Ammon's horn (tissue), 1 donor: ENCODE measurements at places on chromosomes 11 and 22.

DNA sequence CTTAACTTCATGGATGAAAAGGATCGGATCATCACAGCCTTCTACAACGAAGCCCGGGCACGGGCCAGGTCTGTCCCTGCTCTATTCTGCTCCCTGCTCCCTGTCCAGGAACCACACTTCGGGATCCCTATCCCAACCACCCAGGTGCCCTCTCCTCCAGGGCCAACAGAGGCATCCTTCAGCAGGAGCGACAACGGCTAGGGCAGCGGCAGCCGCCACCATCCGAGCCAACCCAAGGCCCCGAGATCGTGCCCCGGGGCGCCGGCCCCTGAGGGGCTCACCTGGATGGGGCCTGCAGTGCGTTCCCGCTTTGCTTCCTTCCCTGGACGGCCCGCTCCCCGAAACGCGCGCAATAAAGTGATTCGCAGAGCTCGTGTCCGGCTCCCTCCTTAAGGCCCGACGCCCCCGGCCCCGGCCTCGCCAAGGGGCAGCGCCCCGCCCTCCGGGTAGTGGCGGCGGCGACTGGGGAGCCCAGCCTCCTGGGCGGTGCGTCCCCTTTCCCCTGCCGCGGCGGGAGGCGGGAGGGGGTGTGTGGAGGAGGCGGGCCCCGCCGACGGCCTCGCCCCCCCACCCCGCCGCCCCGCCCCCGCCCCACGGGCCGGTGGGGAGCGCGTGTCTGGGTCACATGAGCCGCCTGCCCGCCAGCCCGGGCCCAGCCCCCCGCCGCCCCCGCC lies at the start of gene VEGFB:
TSS of gene VEGFB (plus strand) at position 672 of the 674 bp plus-strand sequence. CDS start 250 bp downstream, outside the sequence.
- peak; percentile 77 for DNase-seq

- no peak for DNase-seq
Measured at GRCh38 chr11:34728609-34729008, 107.7 kb downstream of the EHF start.

DNA sequence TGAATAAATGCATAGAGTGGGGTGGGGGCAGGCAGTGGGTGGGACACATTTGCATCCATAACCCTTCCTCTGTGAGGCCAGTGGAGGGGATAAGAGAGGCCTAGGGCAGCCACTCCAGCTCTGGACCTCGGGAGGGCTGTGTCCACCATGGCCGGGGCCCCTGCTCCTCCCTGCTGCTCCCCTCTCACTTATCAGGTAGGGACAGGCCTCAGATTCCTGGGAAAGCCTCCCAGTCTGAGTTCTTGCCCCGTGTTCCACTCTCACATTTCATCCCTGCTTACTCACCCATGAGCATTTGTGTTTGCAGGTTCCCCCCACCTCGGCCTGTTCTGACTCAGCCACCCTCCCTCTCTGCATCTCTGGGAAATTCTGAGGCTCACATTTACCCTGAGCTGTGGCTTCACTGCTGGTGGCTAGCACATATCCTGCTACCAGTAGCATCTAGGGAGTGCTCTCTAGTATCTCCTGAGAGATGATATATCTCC lies 128.7 kb upstream of the TOP3B start:
- DNase-seq: no peak

GRCh38 chr11:1753229-1753928 lies 3.0 kb upstream of the IFITM10 start:
- no peak for DNase-seq

DNA sequence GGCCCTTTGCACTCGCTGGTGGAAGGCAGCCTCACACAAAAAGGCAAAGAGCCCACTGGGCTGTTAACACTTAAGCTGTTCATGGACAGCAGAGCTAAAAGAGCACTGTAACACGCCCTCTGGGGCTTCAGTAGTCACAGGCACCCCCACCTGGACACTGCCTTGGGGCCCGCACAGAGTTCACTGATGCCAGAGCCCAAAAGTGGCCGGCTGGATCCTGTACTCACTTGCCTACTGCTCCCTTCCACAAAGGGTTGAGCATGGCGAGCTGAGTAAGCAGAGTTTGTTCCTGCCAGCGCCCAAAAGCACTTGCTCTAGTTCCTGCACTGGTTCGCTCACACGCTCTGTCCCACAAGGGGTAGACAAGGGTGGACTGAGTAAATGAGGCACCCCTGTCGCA lies 78.8 kb downstream of the RELT start:
- peak; percentile 67 for DNase-seq

- no peak for DNase-seq
Measured at GRCh38 chr22:24601217-24602104, 1.5 kb upstream of the GGT1 start.

GRCh38 chr11:10893714-10894151 lies 35.9 kb upstream of the ZBED5 start:
- no peak for DNase-seq

- no peak for DNase-seq
Measured at GRCh38 chr22:45930324-45930723, 46.6 kb downstream of the WNT7B start.

- DNase-seq: no peak
Measured at GRCh38 chr22:40638261-40638660, 1.7 kb upstream of the MRTFA start.

- no peak for DNase-seq
Measured at GRCh38 chr22:26391623-26392022, 37.4 kb upstream of the ASPHD2 start.

- DNase-seq: no peak
Measured at GRCh38 chr11:32706985-32707741, 87.3 kb downstream of the CCDC73 start.

GRCh38 chr11:8689726-8690255 lies 7.2 kb downstream of the RPL27A start:
- no peak for DNase-seq

DNA sequence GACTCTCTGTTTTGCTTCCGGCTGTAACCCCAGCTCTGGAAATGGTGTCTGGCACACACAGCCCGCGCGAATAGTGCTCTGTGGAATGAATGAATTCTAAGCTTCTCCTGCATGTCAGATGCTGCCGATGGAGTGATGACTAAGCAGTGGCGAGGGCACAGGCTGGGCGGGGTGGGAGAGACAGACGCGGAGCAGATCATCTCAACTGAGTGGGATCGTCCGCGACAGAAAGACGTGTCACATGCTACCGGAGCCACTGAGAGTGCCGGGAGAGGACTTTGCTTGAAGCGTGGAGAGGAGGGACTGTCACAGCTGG lies 334.5 kb downstream of the CTTN start:
- DNase-seq: peak; percentile 53

GRCh38 chr11:45997599-45997998 lies 75.1 kb downstream of the LARGE2 start:
- no peak for DNase-seq

DNA sequence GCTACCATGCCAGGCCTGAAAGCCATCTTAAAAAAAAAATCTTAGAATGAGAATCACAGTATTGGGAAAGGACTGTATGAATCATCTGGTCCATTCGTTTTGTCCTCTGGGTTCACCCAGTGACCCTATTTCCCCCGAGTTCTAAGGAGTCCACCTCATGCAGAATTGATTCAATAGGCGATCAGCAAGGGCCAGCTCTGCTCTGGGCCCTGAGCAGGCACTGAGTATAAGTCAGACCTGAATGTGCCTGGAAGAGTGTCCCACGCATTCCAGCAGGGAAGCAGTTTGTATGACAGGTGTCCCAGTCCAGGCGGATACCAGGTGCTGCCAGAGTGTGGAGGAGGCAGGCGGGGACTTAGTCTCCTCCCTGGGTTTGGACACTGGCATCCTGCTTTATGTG lies 883 bp upstream of the HMOX1 start:
- no peak for DNase-seq

- no peak for DNase-seq
Measured at GRCh38 chr11:106397787-106398501, 320.5 kb downstream of the AASDHPPT start.

DNA sequence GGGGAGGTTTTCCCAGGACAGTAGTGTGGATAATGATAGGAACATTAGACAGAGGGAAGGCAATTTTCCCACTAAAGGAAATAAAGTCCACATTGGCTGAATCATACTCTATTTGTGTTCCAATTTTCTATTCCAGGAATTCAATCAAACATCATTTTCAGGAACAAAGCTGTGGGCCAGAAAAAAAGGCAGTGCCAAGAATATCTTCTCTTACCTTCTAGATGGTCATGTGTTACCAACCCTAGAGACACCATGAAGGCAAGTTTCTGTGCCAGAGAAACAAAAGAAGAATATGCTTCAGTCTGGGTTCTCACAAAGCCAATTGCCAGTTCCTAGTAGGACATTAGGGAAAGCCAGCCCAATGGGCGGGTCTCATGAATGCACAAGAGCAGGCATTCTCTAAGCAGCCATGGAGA lies 27.5 kb downstream of the LARGE2 start:
- DNase-seq: peak; percentile 47
